ENCODE measurements at places on chromosomes 1 and 21.
A peak's percentile ranks its signal among the peaks of the same experiment; 100 is the strongest.

DNA sequence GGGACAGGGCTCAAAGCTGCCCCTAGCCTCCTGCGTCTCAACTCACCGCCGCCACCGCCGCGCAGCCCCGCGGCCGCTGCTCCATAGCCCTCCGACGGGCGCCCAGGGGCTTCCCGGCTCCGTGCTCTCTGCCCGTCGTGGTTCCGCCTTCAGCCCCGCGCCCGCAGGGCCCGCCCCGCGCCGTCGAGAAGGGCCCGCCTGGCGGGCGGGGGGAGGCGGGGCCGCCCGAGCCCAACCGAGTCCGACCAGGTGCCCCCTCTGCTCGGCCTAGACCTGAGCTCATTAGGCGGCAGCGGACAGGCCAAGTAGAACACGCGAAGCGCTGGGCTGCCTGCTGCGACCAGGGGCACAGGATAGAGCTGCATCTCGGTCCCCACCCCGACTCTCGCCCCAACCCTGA is at the start of gene TNFRSF25:
Gene TNFRSF25, minus strand, starts transcription at position 151 of the 400 bp plus-strand sequence. Its CDS starts 66 bp downstream, at position 85.
- no peak for DNase-seq

DNA sequence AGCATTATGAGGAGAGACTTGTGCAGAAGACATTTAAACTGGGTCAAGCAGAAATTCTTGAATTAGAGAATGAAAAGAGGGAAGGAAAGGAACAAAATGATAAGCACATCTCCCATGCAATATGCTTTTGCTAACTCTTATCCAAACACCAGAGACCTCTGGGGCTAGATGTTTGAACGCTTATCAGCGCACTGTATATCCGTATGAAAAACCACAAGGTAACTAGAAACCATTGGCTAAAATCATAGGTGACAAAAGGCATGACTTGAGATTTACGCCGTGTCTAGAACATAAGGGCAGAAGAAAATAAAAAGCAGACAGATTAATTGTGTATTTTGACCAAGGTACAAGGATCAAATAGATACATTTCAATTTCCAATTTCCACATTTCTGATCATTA is 38.0 kb upstream of the TIAM1 start:
- DNase-seq: no peak

DNA sequence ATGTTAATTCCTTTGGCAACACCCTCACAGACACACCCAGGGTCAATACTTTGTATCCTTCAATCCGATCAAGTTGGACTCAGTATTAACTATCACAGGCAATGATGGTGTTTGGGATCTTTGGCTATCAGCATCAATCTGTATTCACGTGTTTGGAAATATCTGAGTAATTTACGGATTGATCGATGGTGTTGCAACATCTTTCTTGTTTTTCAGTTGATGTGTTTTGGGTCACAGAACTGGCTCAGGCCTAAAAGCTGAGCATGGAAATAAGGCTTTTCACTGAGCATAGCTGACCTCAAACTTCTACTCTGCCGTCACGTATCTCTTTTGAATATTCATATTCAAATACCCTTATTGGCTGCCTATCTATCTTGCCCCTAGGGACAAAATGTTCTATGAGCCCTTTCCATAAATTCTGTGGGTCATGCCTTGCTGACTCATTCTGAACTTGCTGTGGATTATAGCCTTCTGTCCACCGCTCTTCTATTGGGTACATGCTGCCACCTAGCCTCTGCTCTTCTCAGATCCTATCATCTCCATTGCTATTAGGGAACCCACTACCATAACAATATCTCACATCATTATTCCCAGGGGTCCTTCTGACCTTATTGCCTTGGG is 156.0 kb downstream of the PDE4B start:
- DNase-seq: no peak

DNA sequence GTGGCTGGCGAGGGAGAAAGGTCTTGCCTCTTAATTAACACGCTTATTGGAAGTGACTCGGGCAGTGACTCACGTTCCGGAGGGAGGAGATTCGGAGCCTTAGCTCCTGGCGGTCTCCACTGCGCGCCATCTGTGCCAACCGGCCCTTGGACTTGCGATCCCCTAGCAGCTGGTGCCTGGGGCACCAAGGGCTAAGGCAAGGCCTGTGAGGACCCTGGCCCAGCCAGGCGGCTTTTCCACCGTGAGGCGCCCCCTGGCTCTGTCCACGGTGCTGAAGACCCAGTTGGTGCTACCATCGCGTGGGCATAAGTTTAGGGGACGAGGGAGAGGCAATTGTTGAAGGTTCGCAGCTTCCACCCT is 1.3 kb upstream of the SYT6 start:
- DNase-seq: no peak

GRCh38 chr1:216983823-216984222 is 260.6 kb upstream of the ESRRG start:
- DNase-seq: no peak

DNA sequence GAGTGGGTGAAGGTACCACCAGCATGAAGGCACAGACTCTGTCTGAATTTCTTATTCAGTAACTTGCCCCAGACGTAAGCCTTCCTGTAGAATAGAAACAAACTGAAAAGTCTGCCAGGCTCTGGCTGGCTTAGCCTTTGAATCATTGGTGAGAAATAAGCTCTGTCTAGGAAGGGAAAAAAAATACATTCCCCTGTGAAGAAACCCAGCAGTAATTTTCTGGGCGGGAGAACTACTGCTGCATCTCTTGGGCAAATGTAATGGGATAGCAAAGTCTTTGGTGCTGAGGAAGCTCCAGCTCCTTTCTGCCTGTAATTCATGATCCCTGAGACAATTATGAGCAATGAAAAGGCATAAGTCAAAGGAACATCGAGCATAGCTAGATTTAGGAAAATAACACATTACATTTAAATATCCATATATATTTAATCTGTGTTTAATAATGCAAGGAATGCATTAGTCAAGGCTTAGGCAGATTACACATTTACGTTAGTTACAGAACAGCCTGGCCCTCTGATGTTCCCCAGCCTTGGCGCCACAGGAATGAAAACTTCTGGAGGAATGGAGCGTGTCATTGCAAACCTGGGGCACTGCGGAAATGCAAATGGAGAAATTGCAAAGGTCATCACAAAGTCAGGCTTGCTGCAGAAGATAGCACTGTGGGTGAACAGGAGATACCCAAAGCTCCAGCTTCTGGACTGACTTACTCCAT is 216.3 kb upstream of the CAMK1G start:
- no peak for DNase-seq

GRCh38 chr1:114152508-114153260 is 985 bp downstream of the SYT6 start:
- peak; percentile 23 for DNase-seq

DNA sequence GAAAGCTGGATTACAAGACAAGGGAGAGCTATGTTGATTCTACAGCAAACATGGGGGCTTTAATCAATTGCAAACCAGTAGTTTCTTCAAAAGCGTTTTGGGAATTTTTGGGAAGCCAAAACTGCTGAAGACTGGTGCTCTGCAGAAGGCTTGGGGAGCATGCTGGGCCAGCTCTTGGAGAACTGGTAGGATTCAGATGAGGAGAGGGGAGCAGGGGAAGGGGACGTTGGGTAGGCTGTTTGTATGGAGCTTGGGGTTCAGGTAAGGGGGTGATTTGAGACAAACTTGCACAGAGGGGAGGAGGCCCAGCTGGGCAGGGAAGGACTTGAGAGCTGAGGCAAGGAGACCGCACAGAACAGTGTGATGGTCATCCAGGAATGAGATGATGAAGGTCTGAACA is 2.6 kb upstream of the MYOG start:
- no peak for DNase-seq

DNA sequence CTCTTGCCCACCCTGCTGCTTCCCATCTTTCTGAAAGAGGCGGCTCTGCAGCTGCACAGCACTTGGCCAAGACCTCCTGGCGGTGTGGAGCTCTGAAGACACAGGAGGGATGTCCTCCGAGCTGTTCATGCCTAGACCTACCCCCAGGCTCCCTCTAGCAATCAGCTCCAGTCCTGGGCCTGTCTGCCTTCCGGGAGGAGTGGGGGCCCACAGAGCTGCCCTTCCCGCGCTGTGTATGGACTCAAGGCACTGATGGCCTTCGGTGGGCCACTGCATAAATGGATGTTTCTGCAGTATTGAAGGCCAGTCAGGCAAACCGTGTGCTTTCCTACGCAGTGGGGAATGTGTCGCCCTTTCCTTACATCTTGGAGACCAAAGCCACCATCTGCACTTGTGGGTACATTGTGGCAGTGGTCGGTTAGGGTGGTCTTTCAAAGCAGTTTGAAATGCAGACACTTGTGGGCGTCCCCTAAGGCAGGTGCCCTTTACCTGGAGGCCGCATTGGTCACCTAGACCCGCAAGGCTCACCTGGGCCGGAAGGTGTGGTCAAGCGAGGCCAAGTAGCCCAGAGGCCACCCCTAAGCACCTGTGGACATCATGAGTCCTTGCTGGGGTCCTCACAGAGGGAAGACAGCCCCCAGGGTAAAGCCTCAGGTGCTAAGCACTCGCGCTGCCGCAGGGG is 912 bp upstream of the PKNOX1 start:
- peak; percentile 38 for DNase-seq

DNA sequence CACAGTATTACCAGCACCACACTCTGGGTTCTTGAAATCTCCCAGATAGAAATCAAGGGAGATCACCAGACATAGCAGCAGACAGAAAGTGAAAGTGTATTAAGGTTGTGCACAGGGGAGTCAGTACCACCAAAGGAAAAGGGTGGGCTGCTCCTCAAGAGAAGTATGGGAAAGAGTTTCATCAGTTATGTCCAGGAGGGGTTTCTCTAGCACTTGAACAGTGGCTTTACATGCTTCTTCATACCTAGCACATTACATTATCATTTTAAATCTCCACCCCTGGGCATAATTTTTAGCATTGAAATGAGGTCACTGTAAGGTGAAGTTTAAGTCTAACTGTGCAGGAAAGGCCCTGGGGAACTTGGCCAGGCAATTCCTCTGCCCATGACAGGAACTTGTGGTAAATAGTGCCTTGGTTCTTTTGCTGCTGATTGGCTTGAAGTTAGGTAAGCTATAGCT is 601.0 kb downstream of the NUF2 start:
- DNase-seq: no peak

GRCh38 chr1:18830596-18830995 is 28.9 kb downstream of the TAS1R2 start:
- DNase-seq: no peak

GRCh38 chr1:156245451-156246232 is 2.2 kb downstream of the PAQR6 start:
- peak; percentile 53 for DNase-seq

GRCh38 chr1:32606565-32607371 is 43.6 kb downstream of the ZBTB8OS start:
- DNase-seq: peak; percentile 27
